Activated T-cell treated with anti-CD3 and anti-CD28 coated beads, Interleukin-2, amount 50 U/mL, for 48 hours (primary cell): ENCODE measurements at places on chromosomes 3 and 15.

GRCh38 chr15:34109797-34110663, 8.1 kb downstream of the PGBD4 start:
- no peak for DNase-seq

DNA sequence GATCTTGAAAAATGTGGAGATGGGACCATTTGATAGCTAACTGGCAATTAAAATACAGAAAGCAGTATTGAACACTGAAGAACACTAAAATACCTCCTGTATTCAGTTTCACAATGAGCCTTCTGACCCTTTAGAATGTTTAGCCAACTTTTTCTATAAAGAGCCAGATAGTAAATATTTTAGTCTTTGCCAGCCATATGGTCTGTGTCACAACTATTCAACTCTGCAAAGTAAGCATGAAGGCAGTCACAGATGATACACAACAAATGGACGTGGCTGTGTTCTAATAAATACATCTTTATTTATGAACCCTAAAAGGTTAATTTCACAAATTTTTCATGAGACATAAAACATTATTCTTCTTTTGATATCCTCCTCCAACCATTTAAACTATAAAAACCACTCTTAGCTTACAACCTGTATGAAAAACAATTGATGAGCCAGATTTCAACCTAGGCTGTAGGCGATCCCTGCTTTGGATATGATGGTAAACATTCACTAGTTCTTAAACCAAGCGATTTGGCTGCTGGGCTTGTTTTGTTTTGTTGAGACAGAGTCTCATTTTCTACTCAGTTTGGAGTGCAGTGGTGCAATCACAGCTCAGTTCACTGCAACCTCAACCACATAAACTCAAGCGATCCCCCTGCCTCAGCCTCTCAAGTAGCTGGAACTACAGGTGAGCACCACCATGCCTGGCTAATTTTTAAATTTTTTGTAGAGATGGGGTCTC, 13.6 kb upstream of the CSPG5 start:
- DNase-seq: no peak

DNA sequence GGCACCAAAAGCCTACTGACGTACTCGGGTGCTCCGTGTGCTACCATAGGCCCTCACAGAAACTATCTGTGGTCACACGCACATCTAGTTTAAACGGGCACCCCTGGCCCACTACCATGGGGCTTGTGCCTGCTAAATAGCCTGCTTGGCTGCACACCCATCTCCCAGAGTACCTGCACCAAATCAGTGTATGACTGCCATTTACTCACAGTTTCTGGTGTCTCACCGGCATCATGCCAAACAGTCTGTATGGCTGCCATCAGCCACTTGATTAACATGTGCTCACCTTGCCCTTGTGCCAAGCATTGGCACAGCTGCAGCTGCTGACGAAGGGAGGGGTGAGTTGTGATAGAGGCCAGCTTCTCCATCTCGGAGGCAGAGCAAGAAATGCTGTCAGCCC, 232.7 kb downstream of the IGSF11 start:
- DNase-seq: no peak

DNA sequence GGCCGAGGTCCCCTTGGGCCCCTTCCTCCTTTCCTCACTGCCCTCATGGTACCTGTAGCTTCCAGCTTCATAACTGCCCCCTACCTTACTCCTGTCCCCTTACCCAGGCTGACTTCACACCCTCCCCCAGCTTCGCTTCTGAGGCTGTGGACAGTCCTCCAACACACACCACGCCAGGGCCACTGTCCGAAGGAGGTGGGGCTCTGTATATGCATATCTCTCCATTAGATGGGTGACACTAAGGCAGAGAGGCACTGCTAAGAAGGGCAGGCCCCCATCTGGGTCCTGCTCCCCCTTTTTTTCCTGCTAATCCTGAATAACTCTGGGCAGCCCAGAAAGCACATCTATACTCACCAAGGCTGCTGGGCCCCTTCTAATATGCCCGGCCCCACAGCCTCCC, 1.0 kb upstream of the COL7A1 start:
- DNase-seq: no peak
